Stimulated activated CD4-positive, alpha-beta T cell treated with anti-CD3 and anti-CD28 coated beads, Interleukin-1b, Interleukin-23, amount 100 ng/mL, for 4 hours (primary cell): ENCODE measurements at places on chromosomes 12 and 14.
A peak's percentile ranks its signal among the peaks of the same experiment; 100 is the strongest.

GRCh38 chr12:113698510-113698858, 226.8 kb upstream of the LHX5 start:
- no peak for DNase-seq

- DNase-seq: no peak
Observed at GRCh38 chr14:74402401-74403251, 23.4 kb downstream of the SYNDIG1L start.

DNA sequence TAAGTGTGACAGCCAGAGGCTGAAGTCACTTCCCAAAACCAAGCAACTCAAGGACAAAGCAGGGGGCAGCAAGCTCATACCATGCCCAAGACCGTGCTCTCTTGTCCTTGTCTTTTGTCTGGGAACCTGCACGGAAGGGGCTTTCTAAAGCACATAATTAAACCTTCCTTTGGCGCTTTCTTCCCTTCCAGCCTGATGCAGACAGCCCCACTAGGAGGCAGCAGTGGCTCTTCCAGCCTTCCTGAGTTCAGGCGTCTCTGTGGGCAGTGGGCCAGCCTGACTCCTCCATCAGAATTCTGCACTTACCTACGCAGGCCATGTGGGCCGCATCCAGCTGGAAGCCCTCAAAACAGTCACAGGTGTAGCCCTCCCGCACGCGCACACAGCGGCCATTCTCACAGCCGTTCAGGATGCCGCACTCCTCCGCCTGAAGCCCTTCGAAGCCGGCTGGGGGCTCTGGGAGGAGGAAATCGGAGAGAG, 7.6 kb downstream of the ISCA2 start:
- DNase-seq: no peak

DNA sequence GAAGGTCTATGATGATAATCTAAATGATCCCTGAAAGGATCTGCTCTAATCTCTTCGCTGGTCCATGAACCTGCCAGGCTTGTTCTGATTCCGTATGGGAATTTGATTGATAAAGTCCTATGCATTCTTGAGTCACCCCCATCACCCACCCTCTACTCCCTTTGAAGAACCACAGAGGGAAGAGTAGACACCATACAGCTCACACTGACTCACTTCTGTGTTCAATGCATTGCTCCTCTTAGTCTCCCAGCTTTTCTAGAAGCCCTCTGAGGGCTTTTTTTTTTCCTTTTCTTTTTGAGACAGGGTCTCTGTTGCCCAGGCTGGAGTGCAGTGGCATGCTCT, 18.5 kb upstream of the GPRC5A start:
- DNase-seq: no peak

GRCh38 chr12:50825372-50825838, 17.3 kb upstream of the TMPRSS12 start:
- no peak for DNase-seq

DNA sequence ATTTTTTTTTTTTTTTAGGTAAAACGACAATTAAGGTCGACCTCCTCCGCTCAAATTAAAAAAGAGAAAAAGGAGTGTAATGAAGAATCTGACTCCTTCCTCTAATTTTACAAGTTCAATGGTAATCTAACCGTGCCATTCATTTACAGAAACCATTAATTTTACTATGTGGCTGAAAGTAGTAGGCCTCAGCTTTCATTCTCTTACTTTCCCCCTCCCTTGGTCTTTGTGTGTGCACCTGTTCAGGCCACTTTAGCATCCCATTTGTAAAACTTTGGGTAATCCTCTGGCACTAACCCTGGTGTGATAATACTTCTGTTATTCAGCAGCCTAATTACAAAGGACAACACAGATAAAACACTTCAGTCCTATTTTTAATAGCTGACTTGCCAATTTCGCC, 128.1 kb downstream of the ASCL1 start:
- no peak for DNase-seq

DNA sequence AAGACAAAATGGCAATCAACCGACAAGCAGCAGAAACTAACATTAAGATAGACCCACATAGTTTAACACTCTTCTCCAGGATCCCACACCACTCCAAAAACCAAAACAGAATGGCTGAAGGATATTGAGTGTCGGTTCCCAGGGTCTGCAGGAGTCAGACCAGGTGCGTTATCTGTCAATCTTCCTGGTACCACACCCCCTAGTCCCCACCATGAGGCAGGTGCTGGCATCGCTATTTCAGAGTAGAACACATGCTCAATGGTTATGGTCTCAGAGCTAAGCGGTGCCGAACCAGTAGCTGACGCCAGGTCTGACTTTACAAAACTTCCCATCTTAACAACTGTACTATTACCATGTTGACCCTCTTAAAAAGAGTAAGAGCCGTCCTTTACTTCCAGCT, 10.2 kb downstream of the STX2 start:
- no peak for DNase-seq

GRCh38 chr12:62642486-62642885, 175.9 kb downstream of the MON2 start:
- DNase-seq: no peak

- DNase-seq: no peak
Observed at GRCh38 chr14:41606532-41607303, at the start of gene LRFN5. Gene LRFN5 (plus strand): TSS chr14:41606876.

- DNase-seq: no peak
Observed at GRCh38 chr12:85564786-85565185, 271.4 kb downstream of the RASSF9 start.

DNA sequence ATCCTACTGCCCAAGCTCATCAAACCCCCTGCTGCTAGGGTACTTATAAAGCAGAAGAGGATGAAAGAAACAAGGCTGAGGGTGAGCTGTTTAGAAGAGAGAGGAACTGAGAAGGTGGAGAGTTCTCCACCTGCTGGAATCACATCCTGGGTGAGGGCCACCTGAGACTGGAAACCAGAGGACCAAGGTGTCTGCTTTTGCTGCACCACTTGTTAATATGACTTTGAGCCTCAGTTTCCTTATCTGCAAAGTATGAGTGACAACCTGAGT, 203.2 kb upstream of the SSTR1 start:
- no peak for DNase-seq

DNA sequence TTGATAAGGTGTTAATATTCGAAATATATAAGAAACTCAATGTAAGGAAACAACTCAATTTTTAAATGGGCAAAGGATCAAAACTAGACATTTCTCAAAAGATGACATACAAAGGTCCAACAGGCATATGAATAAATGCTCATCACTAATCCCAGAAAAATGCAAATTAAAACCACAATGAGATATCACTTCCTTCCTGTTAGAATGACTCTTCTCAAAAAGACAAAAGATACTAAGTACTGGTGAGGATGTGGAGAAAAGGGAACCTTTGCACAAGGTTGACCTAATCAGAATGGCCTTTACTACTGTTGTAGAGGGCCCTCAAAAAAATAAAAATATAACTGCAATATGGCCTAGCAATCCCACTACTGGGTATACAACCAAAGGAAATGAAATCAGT, 383.4 kb downstream of the KCNH5 start:
- no peak for DNase-seq

DNA sequence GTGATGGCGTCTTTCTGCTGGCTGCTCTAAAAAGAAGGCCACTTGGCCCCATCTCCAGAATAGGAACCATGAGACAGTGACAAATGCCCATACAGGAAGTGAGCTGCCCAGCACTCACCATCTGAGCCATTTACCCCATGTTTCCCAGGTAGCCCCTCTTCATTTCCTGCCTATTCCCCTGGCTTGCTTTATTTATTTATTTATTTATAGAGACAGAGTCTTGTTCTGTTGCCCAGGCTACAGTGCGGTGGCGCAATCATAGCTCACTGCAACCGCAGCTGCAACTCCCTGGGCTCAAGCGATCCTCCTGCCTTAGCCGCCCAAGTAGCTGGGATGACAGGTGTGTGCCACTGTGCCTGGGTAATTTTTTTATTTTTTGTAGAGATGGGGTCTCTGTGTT, 71.2 kb downstream of the RIN3 start:
- no peak for DNase-seq

DNA sequence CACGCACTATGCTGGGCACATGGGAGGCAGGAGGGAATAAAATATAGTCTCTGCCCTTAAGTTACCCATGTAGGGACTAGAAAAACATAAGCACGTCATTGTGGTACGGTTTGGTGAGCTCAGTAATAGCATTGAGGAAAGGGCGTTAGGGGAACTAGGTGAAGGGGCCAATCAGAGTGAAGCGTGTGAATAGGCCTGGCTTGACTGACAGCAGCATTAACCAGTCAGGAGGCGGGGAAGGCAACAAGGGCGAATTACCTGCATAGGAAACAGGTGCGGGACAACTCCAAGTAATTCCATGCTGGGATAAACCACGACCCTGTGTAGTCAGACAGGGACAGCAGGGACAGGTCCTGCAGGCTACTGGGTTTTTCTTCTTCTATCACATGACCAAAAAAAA, 107.7 kb downstream of the UNC79 start:
- DNase-seq: no peak

- DNase-seq: no peak
Observed at GRCh38 chr12:94733727-94734126, 83.4 kb upstream of the TMCC3 start.

GRCh38 chr14:23627961-23628360, 8.2 kb upstream of the DHRS2 start:
- no peak for DNase-seq

DNA sequence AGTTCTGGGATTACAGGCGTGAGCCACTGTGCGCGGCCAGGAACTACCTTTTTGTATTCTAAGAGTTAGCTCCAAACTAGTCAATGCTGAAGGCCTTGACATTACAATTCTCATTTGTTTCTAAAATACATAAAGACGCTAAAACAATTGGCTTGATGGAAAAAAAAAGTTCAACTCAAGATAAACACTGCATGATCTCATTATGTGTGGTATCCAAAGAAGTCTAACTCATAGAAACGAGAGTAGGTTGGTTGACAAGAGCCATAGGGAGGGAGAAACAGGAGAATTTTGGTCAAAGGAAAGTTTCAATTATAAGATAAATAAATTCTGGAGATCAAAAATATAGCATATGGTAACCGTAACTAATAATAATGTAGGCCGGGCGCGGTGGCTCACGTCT, 20.0 kb upstream of the RNF34 start:
- DNase-seq: no peak

- DNase-seq: peak; percentile 51
Observed at GRCh38 chr12:6461401-6462233, 8.9 kb downstream of the VAMP1 start.

GRCh38 chr14:68986225-68986624, 7.1 kb upstream of the ACTN1 start:
- no peak for DNase-seq

- no peak for DNase-seq
Observed at GRCh38 chr12:7629465-7629864, 36.2 kb downstream of the APOBEC1 start.

DNA sequence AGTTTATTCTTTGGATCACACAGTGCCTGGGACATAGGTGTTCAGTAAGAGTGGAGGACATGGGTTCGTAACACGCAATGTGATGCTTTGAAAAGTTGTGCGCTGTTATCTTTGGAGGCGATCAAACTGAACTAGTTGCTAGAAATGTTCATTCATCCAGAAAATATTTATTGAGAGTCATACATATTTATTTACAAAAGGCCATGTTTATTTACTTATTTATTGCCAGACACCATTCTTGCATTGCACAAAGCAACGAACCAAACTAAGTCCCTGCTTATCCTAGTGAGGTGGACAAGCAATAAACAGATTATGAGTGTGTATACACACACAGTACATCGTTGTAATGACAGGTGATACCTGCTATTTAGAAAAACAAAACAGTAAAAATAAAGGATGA, 12.6 kb downstream of the BHLHE41 start:
- DNase-seq: no peak

GRCh38 chr12:128690641-128691040, 133.1 kb downstream of the SLC15A4 start:
- no peak for DNase-seq

GRCh38 chr14:76964695-76965094, 63.8 kb downstream of the IRF2BPL start:
- DNase-seq: no peak

- no peak for DNase-seq
Observed at GRCh38 chr12:3753544-3754284, 805 bp upstream of the CRACR2A start.

DNA sequence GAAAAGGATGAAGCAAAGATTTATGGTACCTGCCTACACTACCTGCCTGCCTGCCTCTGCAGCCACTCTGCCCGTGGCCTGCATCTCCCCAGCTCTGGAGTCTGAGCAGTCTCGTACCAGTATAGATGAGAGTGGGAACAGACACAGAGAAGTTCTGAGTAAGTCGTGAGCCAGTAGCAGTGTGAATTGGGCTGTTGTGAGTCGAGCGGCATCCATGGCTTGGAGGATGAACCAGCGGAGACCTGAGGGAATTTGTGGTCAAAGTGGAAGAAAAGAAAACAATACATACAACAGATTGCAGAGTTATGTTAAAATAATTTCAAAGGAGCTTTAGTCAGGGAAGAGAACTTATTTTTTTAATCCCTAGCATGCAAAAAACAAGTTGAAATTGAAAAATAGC, 25.3 kb downstream of the C2CD5 start:
- no peak for DNase-seq

GRCh38 chr14:53851394-53852090, 105.1 kb downstream of the BMP4 start:
- DNase-seq: no peak

- DNase-seq: no peak
Observed at GRCh38 chr14:64053694-64054669, 201.2 kb downstream of the SYNE2 start.

GRCh38 chr12:24906141-24906540, 42.8 kb downstream of the BCAT1 start:
- DNase-seq: no peak

DNA sequence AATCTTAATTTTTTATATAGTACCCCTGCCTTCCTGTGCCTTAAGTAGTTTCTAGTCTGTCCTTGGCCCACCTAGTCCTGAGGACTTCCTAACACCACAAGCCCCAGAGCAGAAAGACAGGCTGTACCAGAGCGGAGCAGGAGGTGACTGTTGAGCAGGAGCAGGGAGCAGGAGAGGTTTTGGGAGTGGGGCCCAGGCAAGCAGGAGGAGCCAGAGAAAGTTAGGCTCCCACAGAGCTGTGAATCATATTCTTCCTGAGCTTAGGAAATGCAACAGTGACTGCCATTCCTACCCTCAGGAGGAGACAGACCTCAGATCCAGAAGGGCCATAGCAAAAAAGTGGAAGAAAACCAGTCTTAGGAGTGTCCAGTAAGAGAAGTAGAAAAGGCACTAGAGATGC, 28.3 kb upstream of the COL2A1 start:
- no peak for DNase-seq

- DNase-seq: no peak
Observed at GRCh38 chr14:85415015-85415712, 114.8 kb upstream of the FLRT2 start.

DNA sequence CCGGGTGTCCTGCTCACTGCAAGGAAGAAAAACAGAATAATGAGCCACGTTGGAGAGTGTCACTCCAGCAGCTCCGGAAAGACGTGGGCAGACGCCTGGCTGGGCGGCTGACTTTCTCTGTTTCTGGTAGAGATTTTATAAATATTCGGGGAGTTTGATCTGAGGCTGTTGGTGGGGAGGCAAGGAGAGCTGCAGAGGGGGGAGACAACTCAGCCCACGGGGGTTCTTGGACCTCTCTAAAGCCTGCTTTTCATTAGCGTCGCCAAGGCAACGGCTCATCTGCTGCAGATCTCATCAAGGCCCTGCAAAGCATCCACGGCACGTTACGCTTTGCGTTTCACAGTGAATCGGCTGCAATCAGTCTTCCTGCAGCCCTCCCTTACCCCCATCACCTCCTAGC, 207.2 kb downstream of the ZFP36L1 start:
- DNase-seq: no peak
